Fibroblast of skin of left biceps (primary cell): ENCODE measurements at places on chromosomes 1 and 21.

GRCh38 chr1:182408435-182409075 lies 8.1 kb upstream of the TEDDM1 start:
- DNase-seq, result no peak

DNA sequence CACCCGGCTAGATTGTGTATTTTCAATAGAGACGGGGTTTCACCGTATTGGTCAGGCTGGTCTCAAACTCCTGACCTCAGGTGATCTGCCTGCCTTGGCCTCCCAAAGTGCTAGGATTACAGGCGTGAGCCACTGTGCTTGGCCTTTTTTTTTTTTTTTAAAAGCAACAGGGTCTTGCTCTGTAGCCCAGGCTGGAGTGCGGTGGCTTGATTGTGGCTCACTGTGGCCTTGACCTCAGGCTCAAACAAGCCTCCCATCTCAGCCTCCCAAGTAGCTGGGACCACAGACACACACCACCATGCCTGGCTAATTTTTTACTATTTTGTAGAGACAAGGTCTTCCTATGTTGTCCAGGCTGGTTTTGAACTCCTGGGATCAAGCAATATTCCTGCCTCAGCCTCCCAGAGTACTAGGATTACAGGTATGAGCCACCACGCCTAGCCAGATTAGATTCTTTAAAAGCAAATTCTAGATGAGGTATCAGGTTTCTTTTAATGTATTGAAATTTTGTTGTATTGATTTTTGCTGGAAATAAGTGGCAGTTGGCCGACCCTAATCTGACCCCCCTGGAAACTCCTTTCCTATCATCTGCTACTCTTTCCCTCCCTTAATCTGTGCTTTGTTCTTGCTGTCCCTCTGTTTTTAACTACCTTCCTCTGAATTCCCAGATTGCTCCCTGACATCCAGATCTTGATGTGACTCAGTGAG lies 26.6 kb downstream of the ZFYVE9 start:
- no peak for DNase-seq

- peak; percentile 83 for DNase-seq
Measured at GRCh38 chr1:231776010-231776756, 149.6 kb downstream of the DISC1 start.

- no peak for DNase-seq
Measured at GRCh38 chr1:183687546-183688304, 34.6 kb upstream of the APOBEC4 start.

DNA sequence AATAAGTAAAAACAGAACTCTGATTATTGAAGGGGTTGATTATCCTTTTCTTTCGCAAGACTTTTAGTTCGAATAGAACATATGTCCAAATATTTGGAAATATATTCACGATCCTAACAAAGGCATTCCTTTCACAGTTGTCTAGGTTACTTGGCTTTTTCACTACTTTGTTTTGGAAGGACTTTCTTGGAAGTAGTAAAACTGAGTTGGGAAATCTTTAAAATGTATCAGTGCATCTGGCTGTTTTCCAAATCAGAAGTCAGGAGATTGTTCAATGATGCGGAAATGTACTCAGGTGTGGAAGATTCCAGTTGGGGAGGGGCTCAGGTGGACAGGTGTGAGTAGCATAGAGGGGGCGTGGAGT lies 67.1 kb downstream of the SH3BGR start:
- DNase-seq, result no peak

GRCh38 chr1:193589597-193590040 lies 403.2 kb upstream of the B3GALT2 start:
- peak; percentile 50 for DNase-seq

DNA sequence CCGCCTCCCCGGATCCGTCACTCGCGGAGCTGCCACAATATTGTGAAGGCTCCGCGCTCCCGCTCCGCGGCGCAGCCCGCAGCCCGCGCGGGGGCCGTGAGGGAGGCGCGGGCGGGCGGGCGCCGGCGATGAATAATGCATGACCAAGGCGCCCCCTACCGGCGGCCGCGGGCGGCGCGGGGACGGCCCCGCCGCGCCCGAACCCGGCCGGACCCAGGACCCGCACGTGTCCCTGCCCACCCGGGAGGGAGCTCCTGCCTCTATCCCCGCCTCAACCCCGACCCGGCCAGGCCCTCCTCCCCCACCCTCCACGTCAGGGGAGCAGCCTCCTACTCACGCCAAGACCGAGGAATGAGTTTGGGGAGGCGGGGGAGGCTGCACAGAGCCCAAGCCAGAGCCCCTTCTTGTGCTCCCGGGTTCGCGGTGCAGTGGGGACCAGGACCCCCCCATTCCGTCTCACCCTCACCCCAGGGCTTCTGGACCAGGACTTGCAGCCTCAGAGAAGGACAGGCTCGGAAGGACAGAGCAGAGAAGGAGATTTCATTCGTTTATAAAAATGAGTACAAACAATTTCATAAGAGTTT lies 70.8 kb upstream of the CASZ1 start:
- DNase-seq, result peak; percentile 5

DNA sequence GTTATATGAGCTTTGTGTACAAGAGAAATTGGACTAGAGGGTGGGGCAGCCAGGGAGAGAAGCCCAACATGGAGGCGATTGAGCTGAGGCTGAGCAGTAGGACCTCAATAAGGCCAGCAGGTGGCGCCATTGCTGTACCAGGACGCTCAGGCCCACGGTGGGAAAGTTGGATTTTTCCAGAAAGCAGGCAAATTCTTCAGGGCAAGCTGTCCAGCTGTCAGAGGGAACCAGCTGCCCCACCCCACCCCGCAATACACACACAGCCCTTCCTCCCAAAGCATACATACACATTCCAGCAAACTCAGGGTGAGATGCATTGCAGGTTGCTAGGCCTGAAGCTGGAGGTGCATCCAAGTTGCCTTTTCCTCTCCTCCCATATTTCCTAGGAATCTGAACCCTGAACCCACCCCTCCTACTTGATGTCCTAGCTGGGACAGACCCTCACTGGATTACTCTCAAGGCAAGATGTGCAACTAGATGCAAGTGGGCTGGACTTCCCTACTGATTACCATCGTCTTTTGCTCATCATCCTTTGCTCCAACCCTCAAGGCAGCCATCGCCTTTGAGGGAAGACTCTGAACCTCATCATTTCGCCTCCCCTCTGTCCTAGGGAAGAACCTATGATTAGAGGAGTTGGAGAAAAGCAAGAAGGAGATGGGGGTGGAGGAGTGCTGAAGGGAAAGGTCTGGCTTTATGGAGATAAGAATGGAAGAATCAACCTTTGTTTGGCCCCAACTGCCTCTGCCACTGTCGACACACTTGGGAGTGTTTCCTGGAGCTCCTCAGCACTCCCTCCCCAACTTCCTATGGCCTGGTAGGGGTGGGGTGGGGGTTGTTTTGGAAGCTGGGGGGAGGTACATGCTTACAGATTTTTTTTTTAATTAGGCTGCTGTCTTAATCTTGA lies 25.5 kb downstream of the CD34 start:
- DNase-seq, result peak; percentile 64

DNA sequence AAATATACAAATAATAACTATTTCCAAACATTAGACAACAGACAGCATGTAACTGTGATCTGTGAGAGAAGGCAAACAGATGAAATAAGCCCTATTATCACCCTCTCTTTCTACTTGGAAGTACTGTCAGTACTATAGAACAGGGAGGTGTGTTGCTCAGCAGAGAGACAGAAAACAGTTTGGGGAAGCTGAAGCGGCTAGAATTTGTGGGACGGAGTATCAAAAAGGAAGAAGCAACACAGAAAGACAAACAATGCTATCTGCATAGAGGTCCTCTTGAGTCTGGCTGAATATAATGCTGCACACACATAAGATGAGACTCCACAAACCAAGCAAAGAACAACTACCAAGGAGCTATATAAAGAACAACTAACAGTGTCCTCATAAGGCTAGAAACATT lies 59.4 kb downstream of the ZZZ3 start:
- no peak for DNase-seq

- no peak for DNase-seq
Measured at GRCh38 chr1:178768423-178768822, 43.4 kb downstream of the RALGPS2 start.

- DNase-seq, result no peak
Measured at GRCh38 chr1:160096274-160097116, 1.9 kb downstream of the IGSF8 start.

GRCh38 chr1:73859227-73859626 lies 338.7 kb downstream of the LRRIQ3 start:
- no peak for DNase-seq

DNA sequence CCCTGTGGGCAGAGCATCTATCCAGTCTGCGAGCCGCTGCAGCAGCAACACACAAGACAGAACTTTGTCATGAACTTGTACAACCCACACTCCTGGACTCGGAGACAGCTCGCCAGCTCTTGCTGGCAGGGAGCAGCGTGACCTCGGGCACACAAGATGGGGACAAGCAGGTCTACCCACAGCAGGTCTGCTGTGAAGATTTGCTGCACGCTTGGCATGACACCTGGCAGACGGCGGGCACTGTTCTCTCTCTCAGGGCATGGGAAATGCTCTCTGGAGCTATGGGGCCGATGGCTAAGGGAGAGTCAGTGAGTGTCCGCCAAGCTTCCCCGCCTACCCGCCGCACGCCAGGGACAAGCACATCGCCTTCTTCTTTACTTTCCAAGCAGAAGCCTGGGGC lies 90.0 kb downstream of the STUM start:
- DNase-seq, result no peak

GRCh38 chr1:214018386-214019268 lies 30.9 kb downstream of the PROX1 start:
- DNase-seq, result no peak

DNA sequence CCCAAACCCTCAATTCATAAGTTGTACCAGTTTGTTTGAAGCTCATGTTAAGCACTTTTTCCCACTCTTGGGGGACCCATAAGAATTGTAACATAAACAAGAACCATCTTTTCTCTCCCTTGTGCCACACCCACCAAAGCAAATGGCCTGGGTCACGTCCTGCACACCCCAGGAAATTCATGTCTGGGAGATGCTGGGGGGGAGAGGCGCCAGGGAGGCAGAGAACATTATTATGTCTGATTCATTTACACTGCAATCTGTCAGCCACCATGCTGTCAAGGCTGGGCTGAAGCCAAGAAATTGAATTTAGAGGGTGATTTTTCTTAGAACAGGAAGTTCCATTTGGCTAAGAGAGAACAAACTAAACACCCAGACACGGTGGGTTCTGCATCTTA lies 37.2 kb upstream of the IPO9 start:
- peak; percentile 75 for DNase-seq

DNA sequence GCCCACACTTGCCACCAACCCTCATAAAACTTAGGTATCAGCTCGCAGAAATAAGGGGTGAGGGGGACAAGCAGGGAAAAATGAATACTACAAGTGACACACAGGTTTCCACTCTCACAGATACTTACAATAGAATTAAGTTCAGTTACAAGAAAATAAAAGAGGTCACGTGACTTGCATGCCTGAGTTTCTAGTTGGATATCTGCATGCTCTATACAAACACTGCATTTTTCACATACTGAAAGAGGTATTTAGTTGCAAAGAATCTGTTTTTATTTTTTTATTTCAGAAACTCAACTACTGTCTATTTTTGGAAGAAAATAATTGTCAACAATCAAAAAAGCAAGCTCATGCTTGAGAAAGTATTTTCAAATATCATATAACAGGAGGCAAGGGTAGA lies 43.5 kb downstream of the DPYD start:
- DNase-seq, result no peak

DNA sequence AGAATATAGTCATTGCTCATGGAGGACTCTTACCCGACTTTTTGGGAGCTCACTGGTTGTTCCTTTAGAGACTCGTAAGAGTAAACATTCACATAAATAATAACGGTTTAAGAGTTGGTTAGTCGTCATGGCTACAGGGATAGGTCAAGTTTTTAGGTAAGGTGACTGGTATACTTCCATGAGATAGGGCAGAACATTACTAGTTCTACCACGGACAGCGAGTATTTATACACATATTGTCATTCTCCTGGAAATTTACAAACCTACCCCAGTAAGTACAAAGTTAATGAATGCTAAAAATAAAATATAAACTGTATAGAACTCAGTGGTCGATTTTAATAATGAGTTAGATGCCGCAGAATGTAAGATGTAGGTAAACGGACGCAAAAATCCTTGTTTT lies 1.2 kb upstream of the RYR2 start:
- no peak for DNase-seq

DNA sequence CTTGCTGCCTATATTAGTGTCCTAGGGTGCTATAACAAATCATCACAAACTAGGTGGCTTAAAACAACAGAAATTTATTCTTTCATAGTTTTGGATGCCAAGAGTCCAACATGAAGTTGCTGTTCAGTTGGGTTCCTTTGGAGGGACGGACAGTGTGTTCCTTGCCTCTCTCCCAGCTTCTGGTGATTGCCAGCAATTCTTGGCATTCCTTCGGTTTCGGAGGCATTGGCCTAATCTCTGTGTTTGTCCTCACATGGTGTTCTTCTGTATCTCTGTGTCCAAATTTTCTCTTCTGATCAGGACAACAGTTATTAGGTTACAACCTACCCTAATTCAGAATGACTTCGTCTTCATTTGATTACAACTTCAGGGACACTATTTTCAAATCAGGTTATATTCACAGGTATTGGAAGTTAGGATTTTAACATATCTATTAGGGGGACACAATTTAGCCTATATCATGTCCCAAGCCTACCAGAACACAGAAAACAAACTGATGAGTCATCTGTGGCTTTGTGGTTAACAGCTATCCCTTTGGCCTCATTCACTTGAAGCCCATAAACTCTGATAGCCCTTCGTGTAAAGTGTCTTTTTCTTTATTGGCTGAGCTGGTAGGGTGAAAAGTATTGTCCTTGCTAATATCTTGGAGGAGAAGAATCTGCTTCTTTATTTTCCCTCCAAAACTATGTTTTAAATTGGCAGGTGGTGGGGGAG lies 83.2 kb upstream of the PAPPA2 start:
- no peak for DNase-seq

DNA sequence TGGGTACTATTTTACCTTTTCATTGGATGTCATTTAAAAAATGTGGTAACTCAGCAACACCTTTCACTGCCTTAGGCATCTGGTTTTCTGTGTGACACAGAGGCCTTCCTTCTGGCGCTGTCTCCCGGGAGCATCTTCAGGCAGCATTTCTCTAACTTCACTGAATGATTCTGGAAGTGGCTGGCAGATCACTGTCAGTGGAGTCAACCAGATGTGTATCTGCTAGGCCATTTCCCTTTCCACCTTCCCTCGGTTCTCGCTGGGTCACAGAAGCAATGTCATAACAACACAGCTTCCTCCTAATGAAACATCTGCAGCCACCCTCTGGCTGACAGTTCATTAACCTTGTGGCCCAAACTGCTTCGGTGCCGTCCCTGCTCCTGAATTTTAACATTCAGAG lies 137.8 kb downstream of the KIF26B start:
- DNase-seq, result no peak

GRCh38 chr21:41742073-41742875 lies 24.6 kb downstream of the RIPK4 start:
- DNase-seq, result no peak
